ENCODE measurements at places on chromosomes 11 and 22. TPM values are rescaled to one million over a fixed set of nuclear protein-coding genes. Genes with fewer than 3 reads are reported as not detected.
A peak's percentile ranks its signal among the peaks of the same experiment; 100 is the strongest.

Gene SMC1B
- not detected for total RNA-seq

Gene RFPL2
- not detected for total RNA-seq

Gene RGL4
- total RNA-seq: not detected

Gene TIGD3
- total RNA-seq: 3.3 TPM

Gene OR4D5
- total RNA-seq: not detected

Gene THY1
- total RNA-seq: 75.4 TPM

Gene TRIM21
- total RNA-seq: 10.6 TPM

- H3K4me1 ChIP-seq: peaks cover 57% of the 10 kb centered on the region
- H3K36me3 ChIP-seq: no peaks in the 10 kb centered on the region
- no peaks in the 10 kb centered on the region for H3K27me3 ChIP-seq
Observed at GRCh38 chr22:40178417-40179409, 988 bp downstream of the TNRC6B start.

DNA sequence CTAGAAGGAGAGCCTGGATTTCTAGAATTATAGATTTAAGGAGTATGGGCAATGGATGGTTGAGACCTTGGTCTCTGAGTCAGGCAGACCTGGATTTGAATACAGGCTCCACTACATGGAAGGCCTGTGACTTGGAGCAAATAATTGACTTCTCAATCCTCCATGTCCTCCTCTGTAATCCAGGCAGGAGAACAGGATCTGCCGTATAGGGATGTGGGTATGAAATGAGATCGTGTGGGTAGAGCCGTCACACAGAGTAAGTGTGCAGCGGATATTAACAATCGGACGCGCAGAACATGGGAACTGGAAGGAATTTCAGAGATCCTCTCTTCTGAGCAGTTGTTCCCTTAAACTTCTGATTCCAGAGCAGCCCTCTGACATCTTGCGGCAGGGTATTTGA is 11.5 kb upstream of the TMPRSS13 start:
- H3K27ac ChIP-seq: no peak overlapping the region
- DNase-seq: no peak
- peaks cover 6% of the 10 kb centered on the region for H3K4me1 ChIP-seq
- no peak overlapping the region for H3K4me3 ChIP-seq

- no peak for DNase-seq
- no peaks in the 10 kb centered on the region for H3K27me3 ChIP-seq
- peaks cover 90% of the 10 kb centered on the region for H3K4me1 ChIP-seq
- H3K4me3 ChIP-seq: peak overlapping the region; percentile 47
Observed at GRCh38 chr11:114167355-114167754, 107.8 kb downstream of the ZBTB16 start.

- peak; percentile 18 for DNase-seq
- H3K27me3 ChIP-seq: no peaks in the 10 kb centered on the region
- H3K4me3 ChIP-seq: no peak overlapping the region
- peaks cover 7% of the 10 kb centered on the region for H3K36me3 ChIP-seq
- no peaks in the 10 kb centered on the region for H3K4me1 ChIP-seq
- H3K27ac ChIP-seq: no peak overlapping the region
Observed at GRCh38 chr11:77619576-77620198, 17.9 kb downstream of the CLNS1A start.

DNA sequence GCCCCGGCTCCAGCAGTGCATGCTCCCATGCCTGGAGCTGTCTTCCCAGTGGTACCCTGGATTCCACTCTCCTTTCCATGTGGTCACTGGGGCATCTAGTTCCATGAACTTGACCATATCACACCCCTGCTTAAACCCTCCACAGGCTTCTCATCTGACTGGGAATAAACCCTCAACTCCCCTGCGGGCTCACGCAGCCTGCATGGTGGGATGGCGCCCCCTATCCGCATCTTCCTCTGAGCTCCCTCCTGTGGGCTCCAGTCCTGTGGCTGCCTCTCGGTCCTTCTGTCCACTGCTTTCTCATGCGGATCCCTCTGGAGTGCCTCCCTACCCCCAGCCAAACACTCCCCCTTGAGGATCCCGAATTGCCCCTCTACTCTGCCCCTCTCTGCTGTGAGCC is 41.4 kb upstream of the TTLL12 start:
- no peaks in the 10 kb centered on the region for H3K27me3 ChIP-seq
- no peaks in the 10 kb centered on the region for H3K36me3 ChIP-seq
- no peak overlapping the region for H3K27ac ChIP-seq
- DNase-seq: peak; percentile 65

DNA sequence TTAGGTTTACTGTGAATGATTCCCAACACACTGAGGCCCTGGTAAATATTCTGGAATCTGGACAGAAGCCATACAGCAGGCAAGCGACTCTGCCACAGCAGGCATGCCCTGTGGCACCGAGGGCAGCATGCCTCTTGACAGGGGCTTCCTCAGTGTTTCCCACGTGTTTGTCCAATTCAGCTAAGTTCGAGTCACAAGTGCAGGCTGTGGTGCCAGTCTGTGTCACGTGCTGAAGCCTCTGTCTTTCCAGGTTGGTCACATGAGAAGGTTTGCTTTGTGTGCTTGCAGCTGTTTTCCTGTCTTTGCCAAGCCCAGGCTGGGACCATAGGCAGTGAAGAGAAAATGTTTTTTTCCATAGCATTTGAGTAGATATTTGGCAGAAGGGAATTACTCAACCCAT is 2.4 kb upstream of the PPFIBP2 start:
- no peaks in the 10 kb centered on the region for H3K36me3 ChIP-seq
- no peak for DNase-seq
- peaks cover 38% of the 10 kb centered on the region for H3K27me3 ChIP-seq
- peaks cover 26% of the 10 kb centered on the region for H3K4me1 ChIP-seq
- H3K4me3 ChIP-seq: peak overlapping the region; percentile 78

GRCh38 chr11:100624346-100624745 is 62.7 kb upstream of the ARHGAP42 start:
- no peak overlapping the region for H3K27ac ChIP-seq
- H3K36me3 ChIP-seq: peaks cover 12% of the 10 kb centered on the region
- no peak for DNase-seq
- H3K4me1 ChIP-seq: peaks cover 14% of the 10 kb centered on the region
- no peaks in the 10 kb centered on the region for H3K27me3 ChIP-seq

DNA sequence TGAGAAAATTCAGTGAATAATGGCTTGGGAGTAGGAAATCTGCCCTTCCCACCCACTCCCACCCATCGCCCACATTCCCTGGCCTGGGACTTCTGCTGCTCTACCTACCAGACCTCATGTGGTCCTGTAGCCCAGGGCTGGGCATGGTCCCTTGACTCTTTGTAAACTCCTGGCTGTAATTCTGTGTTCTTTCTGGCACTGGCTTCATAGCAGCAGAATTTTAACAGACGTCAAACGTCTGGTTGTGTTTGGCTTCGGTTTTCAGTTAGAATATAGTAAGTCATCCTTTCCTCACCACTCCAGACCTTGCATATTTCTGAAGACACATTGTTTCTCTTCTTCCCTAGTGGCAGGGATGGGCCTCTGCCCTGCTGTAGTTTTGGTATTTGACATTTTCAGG is 210.6 kb downstream of the CSNK2A3 start:
- peak overlapping the region; percentile 66 for H3K27ac ChIP-seq
- no peaks in the 10 kb centered on the region for H3K36me3 ChIP-seq
- no peak for DNase-seq
- no peak overlapping the region for H3K4me3 ChIP-seq
- H3K27me3 ChIP-seq: no peaks in the 10 kb centered on the region

- no peaks in the 10 kb centered on the region for H3K36me3 ChIP-seq
- no peak for DNase-seq
- no peak overlapping the region for H3K4me3 ChIP-seq
- no peaks in the 10 kb centered on the region for H3K27me3 ChIP-seq
- H3K4me1 ChIP-seq: peaks cover 4% of the 10 kb centered on the region
Observed at GRCh38 chr11:115297330-115297729, 206.9 kb downstream of the CADM1 start.

DNA sequence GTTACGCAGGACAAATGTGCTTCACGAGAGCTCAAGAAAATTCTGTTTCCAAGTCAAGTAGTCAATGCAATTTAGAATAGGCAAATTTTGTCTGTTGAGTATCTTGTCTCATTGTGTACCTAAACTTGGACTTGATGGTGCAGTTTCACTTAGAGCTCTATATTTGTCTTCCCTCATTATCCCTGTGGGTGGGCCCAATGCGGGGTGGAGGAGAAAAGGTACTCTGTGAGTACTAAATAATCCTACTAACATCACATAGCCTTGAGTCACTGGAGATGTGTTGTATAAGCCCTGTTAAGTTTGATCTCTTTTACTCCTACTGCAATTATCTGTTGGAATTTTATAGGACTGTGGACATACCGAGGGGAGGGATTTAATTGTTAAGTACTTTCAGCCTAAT is 331.2 kb downstream of the METTL15 start:
- H3K4me1 ChIP-seq: no peaks in the 10 kb centered on the region
- no peak overlapping the region for H3K4me3 ChIP-seq
- no peak overlapping the region for H3K27ac ChIP-seq
- no peaks in the 10 kb centered on the region for H3K36me3 ChIP-seq

DNA sequence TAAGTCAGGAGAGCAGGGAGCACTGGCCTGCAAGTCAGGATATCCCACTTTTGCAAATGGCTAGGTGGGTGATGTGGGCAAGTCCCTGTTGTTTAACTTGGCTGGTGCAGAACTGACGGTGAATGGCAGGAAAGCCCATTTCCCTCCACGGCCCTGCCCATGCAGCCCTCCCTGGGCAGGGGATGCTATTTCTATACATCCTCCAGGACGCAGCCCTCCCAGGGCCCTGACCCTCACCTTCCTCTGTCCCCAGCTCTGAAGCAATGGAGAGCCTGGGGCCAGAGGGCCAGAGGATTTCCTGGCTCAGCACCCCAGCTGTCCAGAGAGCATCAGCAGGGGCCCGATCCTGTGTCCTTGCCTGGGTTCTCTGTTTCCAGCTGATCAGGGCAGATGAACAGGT is 91.3 kb downstream of the TSPAN18 start:
- H3K36me3 ChIP-seq: peaks cover 13% of the 10 kb centered on the region
- no peak overlapping the region for H3K27ac ChIP-seq
- DNase-seq: no peak
- H3K4me3 ChIP-seq: no peak overlapping the region
- no peaks in the 10 kb centered on the region for H3K27me3 ChIP-seq
- peaks cover 76% of the 10 kb centered on the region for H3K4me1 ChIP-seq

DNA sequence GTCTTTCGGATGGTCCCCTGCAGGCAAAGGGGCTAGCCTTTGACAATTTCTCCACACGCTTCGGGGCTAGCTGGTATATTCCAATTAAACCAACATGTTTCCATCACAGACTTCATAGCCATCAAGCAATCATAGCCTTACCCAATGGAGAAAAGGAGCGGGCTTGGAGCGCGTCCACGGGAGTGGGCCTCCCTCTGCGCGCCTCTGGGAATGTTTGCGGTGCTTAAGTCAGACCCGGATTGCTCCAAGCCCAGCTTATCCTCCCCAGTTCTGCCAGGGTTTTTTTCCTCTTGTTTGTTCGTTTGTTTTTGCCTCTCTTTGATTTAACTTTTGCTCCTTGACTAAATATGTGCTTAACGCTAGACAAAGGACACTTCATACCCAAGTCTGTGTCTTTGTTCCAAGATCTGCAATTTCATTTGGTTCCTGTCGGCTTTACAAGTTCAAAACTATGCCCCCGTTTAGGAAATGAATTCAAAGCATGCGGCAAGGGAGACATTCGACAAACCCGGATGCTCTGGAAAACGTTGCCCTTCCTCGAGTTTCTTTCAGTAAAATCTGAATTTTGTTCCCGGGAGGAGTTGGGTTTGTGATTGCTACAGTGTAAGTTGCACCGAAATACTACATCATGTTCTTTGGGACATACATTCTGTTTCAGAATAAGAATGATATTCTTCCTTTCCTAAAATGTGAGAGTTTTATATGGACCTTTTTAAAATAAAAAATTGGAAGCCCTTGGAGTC is 1.0 kb upstream of the GLB1L2 start:
- H3K27ac ChIP-seq: no peak overlapping the region
- H3K36me3 ChIP-seq: no peaks in the 10 kb centered on the region
- H3K27me3 ChIP-seq: peaks cover 52% of the 10 kb centered on the region
- peak overlapping the region; percentile 80 for H3K4me3 ChIP-seq
- no peak for DNase-seq

- H3K27me3 ChIP-seq: peaks cover 14% of the 10 kb centered on the region
- no peaks in the 10 kb centered on the region for H3K4me1 ChIP-seq
- H3K36me3 ChIP-seq: no peaks in the 10 kb centered on the region
Observed at GRCh38 chr11:7969756-7970646, 4.8 kb upstream of the NLRP10 start.

- no peaks in the 10 kb centered on the region for H3K27me3 ChIP-seq
- no peak for DNase-seq
- no peak within 1 kb of the TSS for H3K27ac ChIP-seq
- H3K4me1 ChIP-seq: no peaks in the 10 kb centered on the region
Observed at GRCh38 chr11:78063440-78064181, at the start of gene THRSP. Gene THRSP (plus strand): TSS chr11:78063861. CDS start chr11:78063882, 21 bp downstream.

DNA sequence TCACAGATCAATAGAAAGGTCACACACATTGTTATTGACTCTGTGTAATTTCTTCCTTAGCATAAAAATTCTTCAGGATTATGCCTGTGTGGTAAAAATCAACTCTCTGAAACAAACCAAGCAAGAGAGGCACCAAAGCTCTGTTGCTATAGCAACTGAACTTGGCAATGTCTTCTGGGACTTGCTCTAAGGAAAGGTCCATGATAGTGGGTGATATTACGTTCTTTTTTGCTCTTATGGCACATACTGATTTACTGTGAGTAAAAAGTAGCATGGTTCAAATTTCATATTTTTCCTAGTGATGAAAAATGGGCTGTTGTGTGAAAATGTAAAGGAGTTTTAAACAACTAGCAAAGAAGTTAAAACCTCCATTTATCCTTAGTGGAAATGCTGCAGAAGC is 66.4 kb downstream of the SVIP start:
- H3K4me1 ChIP-seq: peaks cover 6% of the 10 kb centered on the region
- H3K4me3 ChIP-seq: no peak overlapping the region

DNA sequence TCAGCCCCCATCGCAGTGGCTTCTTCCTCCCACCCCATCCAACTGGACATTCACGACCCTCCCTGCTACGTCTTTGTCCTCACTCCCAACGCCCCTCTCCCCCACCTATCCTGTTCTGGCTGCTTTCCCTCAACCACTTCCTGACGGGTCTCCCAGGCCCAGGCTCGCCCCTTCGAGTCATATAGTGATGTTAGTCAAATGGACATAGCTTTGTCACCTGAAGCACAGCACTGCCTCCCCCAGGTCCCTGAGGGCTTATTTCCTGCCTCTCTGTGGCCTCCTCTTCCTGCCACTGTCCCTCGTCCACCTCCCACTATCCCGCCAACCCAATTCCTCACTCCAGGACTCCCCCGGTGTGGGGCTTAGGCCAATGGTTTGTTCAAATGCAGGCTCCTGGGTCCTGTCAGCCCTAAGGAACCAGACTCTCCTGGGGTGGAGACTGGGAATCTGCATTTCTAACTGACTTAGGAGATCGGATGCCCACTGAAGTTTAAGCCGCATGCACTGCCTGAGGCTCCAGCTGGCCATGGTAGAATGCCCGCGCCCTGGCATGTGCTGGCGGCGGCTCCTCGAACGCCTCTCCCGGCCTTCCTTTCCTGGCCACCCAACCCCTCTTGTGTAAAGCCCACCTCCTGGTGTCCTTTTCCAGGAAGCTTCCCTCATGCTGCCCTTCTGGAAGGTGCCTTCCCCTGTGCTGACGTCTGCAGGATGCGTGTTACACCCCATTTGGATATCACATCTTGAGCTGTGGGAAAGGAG is 18.3 kb downstream of the SUN2 start:
- no peak for DNase-seq
- H3K27ac ChIP-seq: peak overlapping the region; percentile 62
- H3K36me3 ChIP-seq: peaks cover 9% of the 10 kb centered on the region
- H3K4me3 ChIP-seq: peak overlapping the region; percentile 39
- H3K4me1 ChIP-seq: no peaks in the 10 kb centered on the region
